Stimulated activated CD4-positive, alpha-beta T cell treated with anti-CD3 and anti-CD28 coated beads, Interleukin-4, amount 100 ng/mL, for 1 hour (primary cell): ENCODE measurements at places on chromosomes 6 and 20.

DNA sequence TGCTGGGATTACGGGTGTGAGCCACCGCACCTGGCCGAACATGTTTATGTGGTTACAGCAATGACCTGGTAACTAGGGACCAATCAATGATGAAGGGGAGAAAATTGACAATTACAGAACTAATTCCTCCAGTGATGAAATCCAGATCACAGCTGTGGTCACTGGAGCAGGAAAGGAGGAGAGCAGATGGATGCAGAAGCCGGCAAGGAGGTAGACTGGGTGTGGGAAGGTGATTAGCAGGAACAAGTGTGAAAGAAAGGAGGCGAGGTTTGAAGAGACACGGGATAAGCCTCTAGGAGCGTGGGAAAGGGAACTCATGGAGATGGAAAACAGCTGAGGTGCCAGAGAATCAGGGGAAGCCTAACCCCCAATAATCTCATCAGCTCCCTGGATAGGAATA lies 17.2 kb upstream of the SPAG4 start:
- DNase-seq: no peak

- no peak for DNase-seq
These were observed 61.1 kb upstream of the SLC22A16 start for GRCh38 chr6:110537208-110538123.

- no peak for DNase-seq
These were observed 75.9 kb upstream of the PTPN1 start for GRCh38 chr20:50434321-50434652.

- DNase-seq: peak; percentile 59
These were observed at the start of gene C6orf62 for GRCh38 chr6:24719125-24719971. C6orf62 (minus strand) TSS chr6:24719154; CDS start chr6:24718668, 486 bp downstream.

DNA sequence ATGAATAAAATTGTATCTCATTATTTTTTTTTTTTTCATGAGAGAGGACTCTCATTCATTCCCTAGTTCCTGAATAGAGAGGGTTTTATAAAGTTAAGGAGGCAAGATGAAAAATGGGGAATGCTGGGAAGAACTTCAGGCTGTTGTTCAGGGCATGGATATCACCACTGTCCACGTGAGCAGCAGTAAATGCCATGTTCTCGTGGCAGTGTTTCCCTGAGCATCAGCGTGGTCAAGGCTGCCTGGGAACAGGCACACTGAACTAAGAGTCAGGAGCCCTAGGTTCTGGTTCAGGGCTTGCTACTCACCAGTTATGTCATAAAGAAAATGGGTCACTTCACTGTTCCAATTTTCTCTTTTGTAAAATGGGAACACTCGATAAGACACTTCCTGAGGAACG lies 93.2 kb downstream of the MAN1A1 start:
- DNase-seq: no peak

- DNase-seq: no peak
These were observed 437 bp upstream of the HLA-A start for GRCh38 chr6:29941916-29942274.

DNA sequence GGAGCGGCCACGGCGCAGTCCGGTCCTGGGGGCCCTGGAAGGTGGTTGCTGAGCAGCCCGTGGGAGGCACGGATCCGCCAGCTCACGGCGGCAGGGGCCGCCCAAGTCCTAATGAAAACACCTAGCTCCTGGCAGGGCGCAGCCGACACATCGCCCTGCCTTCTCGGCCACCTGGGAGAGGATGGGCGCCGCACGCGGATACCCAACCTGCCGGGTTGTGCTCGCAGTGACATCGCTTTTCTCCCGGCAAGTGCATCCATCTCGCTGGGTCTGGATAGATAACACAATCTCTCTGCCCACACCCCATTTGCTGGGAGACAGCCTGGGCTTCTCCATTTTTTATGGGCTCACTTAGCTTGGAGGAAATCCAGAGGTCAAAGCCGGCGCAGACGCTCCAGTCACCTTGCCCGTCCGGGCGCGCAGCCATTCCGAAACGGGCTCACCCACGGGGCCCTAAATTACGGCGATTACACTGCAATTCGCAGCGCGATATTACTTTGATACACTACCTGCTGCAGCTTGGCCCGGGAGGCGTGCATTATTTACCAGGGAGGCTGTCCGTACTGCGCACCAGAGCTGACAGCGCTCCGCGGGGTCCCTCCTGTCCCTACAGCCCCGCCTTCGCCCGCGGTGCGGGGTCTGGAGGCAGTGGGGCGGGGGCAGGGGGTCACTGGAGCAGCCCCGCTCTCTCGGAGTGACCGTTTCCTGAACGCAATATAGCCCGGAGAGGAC lies 36.2 kb upstream of the CCDC167 start:
- peak; percentile 44 for DNase-seq

DNA sequence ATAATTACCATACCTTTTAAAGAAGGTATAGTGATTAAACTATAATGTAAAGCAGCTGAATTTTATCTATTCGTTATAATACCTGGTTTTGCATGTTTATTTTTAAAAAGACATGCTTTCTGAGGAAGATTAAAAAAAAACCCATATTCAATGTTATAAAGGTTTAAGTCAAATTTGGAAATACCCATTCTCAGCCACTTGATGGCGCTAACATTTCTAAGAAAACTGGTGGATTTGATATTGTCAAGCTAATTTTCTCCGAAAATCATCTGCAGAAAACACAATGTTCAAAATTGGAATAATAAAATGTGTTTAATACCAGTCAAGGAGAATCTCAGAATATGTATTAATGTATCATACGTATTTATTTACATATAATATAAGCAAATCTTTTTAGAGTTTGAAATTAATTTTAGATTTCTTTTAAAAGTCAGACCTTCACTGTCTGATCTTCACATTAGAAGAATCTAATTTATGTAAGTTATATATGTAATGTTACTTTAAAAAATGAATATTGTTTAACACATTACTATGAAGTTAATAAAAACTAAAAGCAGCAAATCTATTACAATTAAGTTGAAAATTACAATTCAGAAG lies 35.0 kb downstream of the SHPRH start:
- DNase-seq: no peak
